Vagina (tissue), 2 donors: ENCODE measurements at places on chromosomes 16 and 17.
A peak's percentile ranks its signal among the peaks of the same experiment; 100 is the strongest.

GRCh38 chr17:4863321-4863720, 30.2 kb downstream of the MINK1 start:
- no peak for DNase-seq

DNA sequence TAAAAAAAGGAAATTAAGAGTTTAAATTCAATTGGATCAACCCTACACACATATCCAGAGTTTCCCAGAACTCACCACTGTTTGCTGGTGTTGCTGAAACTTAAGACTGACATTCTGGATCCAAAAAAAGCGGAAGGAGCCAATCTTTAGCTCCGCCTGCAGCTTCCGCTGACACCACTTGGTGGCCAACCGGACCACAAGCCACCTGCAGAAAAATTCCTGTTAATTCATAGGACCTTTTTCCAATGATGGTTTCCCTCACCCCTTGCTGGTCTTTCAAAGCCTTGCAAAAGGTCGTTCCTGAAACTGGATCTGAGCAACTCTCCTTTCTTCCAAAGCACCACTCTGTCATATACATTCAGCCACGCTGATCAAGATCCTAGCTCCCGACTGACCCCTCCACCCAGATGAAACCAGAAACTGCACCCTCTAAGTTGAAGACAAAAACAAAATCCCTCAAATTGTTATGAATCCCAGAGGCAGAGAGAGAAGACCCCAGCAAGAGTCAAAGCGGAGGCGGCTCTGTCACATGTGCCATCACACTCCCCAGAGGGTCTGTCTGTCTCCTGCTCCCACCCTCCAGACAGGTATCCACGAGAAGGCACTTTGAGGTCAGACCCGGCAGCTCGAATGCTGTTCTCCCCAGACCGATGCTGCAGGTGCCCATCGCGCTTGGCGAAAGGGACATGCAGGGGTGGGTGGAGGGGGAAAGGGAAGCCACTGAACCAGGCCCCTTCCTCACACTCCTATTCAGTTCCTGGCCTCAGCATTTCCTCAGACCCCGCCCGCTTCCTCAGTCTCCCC, 773 bp downstream of the BLTP2 start:
- peak; percentile 90 for DNase-seq

- no peak for DNase-seq
Observed at GRCh38 chr16:65648101-65648500, 526.2 kb upstream of the CDH11 start.

- DNase-seq = no peak
Observed at GRCh38 chr16:8194794-8195193, 395.5 kb downstream of the TMEM114 start.

DNA sequence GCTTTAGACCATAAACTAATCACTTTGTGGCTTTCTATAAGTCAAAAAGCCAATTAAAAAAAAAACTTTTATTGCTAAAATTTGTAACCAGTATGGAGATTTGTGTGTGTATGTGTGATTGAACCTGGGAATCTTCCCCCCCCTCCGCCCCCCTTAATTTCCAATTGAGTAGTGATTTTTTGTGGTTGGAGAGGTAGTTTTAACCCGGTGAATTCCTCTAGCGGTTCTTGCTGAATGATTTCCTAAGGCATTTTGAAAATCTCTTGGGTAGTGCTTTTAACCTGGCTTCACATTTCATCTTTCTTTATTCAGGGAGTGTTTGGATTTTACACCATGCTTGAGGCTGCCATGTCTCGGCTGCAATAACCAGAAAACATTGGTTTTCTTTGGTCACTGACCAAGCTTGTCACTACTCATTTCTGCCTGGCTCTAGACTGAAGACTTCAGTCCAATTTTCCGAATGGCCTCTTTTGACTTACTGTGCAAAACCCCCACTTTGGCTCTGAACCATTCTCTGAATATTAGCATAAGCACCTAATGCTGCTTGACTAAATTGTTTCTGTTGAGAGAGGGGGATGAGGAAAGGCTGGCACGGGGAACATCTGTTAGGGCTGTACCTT, 35.6 kb downstream of the PRKCA start:
- no peak for DNase-seq
